Neuronal stem cell (in vitro differentiated cells): ENCODE measurements at places on chromosomes 6 and 20.
A peak's percentile ranks its signal among the peaks of the same experiment; 100 is the strongest.

DNA sequence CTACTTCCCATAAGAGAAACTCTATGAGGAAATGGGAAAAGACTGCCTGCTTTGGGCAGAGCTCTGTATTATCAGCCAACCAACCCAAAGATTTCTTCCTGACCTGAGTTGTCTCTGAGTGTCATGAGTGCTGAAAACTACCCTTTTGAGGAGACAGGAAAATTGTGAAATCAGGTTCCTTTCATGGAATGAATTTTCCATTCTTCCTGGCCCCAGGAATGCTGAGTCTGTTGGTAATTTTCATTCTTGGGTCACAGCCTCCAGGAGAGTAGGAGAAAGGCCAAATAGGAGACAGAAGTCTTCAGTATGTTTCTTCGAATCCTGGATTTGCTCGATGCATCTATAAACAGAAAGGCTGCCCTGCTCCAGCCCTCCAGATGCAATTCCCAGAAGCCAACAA lies 53.6 kb downstream of the SCML4 start:
- no peak for DNase-seq

GRCh38 chr6:41424370-41425058 lies 89.1 kb downstream of the NCR2 start:
- DNase-seq = peak; percentile 86

DNA sequence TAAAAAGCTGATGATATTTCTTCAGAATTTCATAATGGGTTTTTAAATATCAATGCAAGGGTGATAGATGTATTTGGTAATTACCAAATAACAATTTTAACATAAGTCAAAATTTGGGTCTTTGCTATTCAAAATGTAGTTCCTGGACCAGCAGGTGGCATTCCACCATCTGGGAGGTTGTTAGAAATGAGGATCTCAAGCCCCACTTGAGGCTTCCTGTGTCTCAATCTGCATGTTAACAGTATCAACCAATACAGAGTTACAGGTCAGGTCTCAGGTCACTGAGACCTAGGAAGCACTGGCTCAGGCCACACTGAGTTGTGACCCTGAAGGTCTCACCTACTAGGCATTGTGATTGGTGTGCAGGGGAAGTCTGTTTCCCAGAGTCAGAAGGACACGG lies 57.2 kb upstream of the MTRF1L start:
- no peak for DNase-seq

- DNase-seq = no peak
Measured at GRCh38 chr6:15362274-15363160, 116.6 kb downstream of the JARID2 start.

- DNase-seq = no peak
Measured at GRCh38 chr6:7922596-7922995, 12.0 kb upstream of the TXNDC5 start.

- DNase-seq = no peak
Measured at GRCh38 chr6:130893277-130893676, 66.1 kb downstream of the SMLR1 start.

GRCh38 chr6:155771822-155772221 lies 316.2 kb upstream of the NOX3 start:
- no peak for DNase-seq

DNA sequence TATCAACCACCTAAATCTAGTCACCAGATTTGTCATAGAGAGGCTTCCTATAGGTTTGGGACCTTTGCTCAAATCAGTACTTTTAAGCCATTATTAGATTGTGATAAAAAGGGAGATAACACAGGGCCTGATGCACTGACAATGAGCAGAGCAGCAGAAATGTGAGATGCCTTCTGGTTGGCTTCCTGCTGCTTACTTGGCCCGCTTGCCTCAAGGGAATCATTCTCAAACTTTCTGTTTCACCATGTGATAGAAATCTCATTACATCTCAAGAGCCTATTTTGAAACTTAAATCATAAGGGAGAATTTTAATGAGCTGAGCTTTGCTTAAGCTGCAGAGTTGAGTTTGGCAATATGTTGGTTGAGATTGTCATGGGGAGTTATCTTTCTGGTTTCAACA lies 606.0 kb downstream of the DHX35 start:
- DNase-seq = no peak

GRCh38 chr6:85464260-85464644 lies 14.4 kb downstream of the NT5E start:
- DNase-seq = no peak

DNA sequence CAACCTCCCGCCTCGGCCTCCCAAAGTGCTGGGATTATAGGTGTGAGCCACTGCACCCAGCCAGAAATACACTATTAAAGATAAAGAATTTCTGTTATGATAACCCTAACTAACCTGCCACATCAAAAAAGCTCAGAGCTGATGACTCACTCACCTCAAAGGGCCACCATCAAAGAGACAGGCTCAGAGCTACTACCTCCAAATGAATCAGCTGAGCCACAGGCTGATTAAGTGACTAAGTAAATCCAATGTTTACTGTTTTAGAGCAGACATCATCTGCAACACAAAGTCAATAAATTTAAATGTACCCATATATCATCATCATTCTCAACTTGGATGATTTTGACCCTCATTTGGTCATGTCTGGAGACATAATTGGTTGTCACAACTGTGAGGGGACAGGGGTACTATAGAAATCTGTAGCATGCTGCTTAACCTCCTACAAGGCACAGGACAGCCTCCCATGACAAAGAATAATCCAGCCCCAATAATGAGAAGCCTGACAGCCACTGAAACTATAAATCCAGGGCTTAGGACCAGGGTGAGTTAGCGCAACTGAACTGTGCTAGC lies 106.5 kb downstream of the ATP9A start:
- no peak for DNase-seq

DNA sequence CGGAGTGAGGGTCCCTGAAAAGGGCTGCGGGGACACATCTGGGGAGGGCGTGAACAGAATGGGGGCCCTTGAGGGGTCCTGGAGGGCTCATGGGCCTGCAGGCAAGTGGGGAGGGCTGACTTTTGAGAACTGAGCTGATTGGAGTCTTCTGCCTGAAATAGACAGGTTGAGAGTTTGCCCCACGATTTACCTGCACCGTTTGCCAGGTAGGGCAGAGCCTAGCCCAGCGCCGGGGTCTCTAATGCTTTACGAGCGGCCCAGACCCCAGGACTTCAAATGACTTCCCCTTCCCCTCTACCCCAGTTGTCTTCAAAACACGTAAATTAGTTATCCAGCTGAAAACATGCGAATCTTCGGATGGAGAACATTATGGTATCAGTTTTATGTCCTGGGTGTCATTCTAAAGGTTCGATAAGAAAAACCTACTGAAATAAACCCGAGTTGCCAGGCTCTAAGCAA lies 1.3 kb downstream of the PLCB1 start:
- no peak for DNase-seq

DNA sequence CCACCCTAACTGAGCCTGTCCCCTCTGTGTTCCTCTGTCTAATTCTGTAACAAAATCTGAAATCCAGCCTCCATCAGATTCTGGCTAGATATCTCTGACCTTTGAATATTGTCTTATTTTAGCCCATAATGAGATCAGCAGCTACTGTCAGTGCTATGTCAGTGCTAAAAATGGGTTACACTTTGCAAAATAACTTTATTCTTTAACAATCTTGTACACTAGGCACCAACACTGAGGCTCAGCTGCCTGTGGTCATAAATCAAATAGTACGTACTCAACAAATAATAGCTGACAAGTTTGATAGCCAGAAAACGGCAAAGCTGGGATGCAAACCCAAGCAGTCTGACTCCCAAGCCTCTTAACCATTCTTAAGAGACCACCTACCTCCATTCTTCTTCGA lies 22.1 kb downstream of the TTPAL start:
- no peak for DNase-seq

DNA sequence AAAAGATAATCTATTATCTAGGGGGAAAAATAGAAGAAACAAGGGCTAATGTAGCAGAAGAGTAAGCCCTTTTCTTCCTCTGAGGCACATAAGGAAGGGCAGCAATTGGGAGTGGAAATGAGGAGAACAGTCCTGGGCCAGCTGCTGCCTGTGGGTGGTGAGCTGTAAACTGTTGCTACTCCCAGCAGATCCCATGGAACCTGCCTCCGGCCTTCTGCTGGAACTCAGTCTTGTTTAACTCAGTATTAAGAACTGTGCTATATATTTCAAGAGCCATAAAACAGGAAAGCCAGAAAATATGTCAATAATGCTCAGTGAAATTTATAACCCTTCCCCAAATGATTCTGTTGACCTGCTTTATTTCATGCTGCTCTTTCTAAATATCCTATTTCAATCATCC lies 464.2 kb downstream of the COL12A1 start:
- DNase-seq = no peak

- DNase-seq = no peak
Measured at GRCh38 chr6:85747093-85747492, 104.4 kb upstream of the SYNCRIP start.

- DNase-seq = no peak
Measured at GRCh38 chr20:22819784-22820183, 215.3 kb upstream of the SSTR4 start.

- DNase-seq = no peak
Measured at GRCh38 chr6:149362289-149362688, 37.8 kb upstream of the SUMO4 start.

GRCh38 chr20:58071298-58071697 lies 157.2 kb downstream of the ANKRD60 start:
- no peak for DNase-seq

- no peak for DNase-seq
Measured at GRCh38 chr6:163254341-163254835, 160.1 kb upstream of the QKI start.

DNA sequence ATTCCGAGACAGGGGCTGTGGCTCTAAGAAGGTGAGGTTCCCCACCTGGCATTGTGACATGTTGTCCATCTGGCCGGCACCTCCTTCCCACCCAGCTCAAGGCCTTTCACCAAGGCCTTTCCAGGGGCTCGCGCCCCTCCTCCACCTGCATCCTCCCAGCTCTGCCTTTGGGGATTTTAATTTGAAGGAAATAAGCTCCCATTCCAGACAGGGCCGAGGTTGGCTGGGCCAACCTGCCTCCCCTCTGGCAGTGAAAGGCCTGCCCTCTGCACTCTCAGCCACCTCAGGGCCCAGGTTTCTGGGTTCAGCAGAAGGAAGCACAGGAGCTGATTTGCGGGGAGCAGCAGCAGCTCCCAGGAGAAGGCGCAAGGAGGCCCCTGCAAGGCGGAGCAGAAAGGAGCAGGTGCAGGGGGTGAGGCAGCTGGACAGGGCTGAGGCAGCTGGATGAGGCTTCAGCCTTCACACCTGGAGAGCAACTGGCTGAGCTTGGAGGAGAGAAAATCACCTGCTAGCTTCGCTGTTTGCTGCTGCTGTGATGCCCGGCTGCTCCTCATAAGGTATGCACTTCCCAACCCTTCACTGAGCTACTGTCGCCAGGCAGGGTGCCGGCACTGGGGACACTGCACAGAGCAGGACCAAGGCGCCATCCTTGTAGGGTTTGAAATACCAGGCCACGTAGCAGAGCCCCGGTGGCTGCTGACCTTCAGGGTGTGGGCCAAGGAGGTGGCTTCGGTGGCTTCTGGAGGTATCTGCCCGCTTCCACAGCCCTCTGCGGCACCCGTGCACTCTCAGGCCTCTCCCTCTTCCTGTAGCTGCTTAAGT lies 147.0 kb downstream of the SYNDIG1 start:
- no peak for DNase-seq

GRCh38 chr20:47606414-47606982 lies 104.8 kb downstream of the NCOA3 start:
- no peak for DNase-seq

DNA sequence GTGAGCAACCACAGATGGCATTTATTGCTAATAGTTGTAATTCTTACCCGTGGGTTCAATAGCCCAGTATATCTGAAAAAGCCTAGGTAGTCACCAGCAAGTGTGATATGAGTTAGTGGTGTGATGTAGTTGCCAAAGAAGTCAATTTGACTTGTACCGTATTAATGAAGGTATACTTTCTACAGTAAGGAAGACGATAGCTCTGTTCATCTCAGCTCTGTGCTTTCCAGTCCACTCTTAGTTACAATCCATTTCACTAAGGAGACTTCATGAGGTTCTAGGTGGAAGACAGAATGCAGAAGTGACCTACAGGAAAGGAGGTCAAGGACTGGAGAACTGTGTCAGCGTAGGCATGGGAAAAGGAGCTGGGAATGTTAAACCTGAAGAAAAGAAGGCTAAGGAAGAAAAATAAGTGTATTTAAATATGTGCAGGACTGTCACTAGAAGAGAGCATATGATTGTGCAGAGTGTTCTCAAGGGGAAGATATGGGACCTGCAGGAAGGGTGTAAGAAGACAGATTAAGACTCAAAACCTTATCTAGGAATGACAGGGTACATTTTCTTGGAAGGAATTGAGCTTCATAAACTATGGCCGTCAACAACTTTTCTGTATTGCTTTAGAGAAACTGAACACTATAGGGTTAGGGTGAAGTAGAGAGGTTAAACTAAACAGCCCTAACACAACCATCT lies 116.9 kb upstream of the SCGN start:
- DNase-seq = no peak

DNA sequence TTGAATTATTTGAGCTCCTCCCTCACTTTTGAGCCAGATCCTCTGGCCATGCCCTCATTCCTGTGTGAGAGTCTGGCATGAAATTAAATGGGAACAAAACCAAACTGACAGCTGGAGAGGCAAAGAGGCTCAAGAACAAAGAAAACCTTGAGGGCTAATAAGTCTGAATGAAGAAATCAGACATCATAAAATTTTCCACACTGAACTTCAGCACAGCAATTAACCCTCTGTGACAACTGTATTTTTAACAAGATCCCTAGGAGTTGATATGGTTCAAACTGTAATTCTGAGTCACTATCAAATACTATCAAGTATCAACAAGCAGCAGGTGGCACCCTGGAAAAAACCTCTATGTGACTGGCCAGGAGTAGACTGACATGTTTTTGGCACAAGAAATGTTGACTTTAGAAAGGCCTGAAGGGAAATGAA lies 109.4 kb upstream of the EMILIN3 start:
- no peak for DNase-seq

- no peak for DNase-seq
Measured at GRCh38 chr6:117512056-117512828, 29.8 kb downstream of the DCBLD1 start.

- DNase-seq = no peak
Measured at GRCh38 chr6:10976571-10976970, 67.5 kb downstream of the ELOVL2 start.

DNA sequence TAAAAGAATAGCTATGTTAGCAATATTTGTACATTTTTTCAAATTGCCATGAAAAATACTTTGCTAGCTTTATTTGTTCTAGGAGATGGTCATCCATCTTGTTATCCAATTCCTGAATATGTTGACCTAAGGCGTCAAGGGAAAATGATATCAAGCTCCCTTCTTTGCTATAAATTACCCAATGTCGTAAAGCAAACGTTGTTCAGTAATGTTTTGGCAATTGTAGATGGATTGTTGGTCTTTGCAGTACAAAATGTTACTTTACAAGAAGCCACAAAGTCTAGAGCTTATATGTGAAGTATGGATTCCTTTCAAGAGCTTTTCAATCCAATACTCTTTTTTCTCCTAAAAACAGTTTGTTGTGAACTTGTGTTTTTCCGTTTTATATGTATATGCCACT lies 3.3 kb downstream of the NCR2 start:
- no peak for DNase-seq

- DNase-seq = no peak
Measured at GRCh38 chr6:81978230-81978629, 225.7 kb upstream of the TENT5A start.
